ENCODE measurements at places on chromosomes 6 and 20.

GRCh38 chr20:63326314-63327230 lies 33.6 kb downstream of the COL20A1 start:
- no peak for DNase-seq

GRCh38 chr20:33081411-33082154 lies 2.1 kb downstream of the BPIFB4 start:
- no peak for DNase-seq

GRCh38 chr6:105113422-105113821 lies 66.4 kb downstream of the POPDC3 start:
- no peak for DNase-seq

DNA sequence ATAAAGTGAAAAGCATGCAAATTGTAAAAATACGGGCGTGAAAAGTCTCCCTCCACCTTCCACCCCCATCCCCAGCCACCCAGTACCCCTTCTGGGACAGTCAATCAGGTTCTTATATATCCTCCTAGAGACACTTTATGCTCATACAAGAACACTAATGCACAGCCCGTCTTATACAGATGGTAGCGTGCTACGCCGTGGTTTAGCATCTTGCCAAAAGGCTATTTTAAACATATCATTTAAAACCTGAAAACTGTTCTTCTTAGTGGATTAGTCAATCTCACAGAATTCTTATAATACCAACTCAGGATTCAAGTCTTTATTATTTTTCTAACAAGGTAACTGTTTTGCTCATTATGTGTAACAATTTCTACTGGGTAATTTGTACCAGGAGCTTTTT lies 57.2 kb upstream of the MRPS10 start:
- no peak for DNase-seq

DNA sequence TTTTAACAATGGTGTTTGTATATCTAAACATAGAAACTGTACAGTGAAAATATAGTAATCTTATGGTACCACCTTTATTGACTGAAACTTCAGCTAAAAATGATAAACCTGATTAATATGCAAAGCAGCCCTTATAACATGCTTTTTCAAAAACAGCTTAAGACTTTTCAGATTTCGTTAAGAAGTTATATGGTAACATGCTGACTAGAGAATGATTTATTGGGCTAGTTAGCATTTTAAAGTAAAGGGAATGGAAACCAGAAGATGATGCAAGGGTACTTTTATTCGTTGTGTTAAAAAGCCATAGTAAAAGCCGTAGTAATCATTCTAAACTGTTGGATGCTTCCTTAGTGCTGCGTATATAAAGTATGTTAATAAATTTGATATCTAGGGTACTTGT lies 50.5 kb downstream of the CBFA2T2 start:
- DNase-seq, result no peak

DNA sequence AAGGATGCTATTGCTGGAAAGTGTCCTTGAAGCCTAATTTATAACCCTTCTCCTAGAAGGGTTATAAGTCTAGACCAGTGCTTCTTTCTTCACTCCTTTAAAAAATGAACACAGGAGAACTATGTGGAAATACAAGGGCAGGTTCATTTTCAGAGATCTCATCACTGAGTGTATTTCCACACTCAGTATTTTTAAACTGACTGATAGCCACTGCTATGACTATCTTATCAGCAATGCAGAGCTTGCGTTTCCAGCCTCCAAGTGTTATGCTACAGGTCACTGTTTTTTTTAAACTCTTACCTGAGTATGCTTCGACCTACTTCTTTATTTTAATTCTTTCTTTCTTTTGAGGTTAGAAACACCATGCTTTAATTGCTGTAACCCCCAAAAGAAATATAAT lies 319.1 kb downstream of the ARHGAP18 start:
- no peak for DNase-seq

GRCh38 chr20:59765599-59766177 lies 161.3 kb downstream of the PHACTR3 start:
- DNase-seq, result peak; percentile 14

- DNase-seq, result no peak
These were observed 5.8 kb downstream of the TM9SF4 start for GRCh38 chr20:32115211-32115767.
